Ovary (tissue), 10 donors: ENCODE measurements at places on chromosomes 13 and 19. TPM values are rescaled to one million over a fixed set of nuclear protein-coding genes. Genes with fewer than 3 reads are reported as not detected.

DNA sequence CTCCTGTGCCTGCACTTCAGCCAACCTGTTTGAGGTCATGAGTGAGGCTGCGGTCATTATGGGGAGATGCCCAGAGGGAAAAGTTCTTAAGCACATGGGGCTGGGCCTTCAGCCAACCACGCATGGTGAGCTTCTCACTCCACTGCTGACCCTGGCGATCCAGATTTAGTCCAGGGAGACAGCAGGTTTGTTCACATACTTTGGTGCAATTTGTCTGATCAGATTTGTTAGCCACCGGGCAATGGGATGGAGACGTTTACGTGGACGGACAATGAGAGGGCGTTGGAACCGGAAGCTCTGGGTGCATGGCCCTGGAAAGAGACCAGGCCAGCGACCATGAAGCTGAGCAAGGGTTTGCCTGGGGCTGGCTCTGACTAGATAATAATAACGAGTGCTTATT is 56.2 kb downstream of the RGCC start:
- no peak for DNase-seq

- DNase-seq: no peak
Observed at GRCh38 chr19:11050323-11051114, 38.7 kb upstream of the LDLR start.

DNA sequence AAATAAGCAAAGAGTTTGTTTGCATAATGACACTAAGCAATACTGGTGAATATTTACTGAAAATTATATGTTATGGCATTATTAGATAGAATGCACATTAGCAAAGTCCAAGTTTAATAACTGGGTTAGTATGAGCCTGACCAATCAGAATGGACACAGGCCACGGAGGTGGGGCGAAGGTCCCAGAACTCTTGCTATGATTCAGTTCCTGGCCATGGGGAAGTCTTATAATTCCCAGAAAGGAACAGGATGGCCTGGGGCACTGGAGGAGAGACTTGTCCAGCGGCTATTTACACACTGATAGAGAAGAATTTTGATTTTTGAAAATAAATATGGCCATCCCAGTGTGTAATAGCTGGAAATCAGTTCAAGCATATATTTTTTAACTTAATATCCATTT is 372.0 kb downstream of the EFNB2 start:
- no peak for DNase-seq

GRCh38 chr13:99886706-99887105 is 84.9 kb downstream of the ZIC5 start:
- DNase-seq: no peak

DNA sequence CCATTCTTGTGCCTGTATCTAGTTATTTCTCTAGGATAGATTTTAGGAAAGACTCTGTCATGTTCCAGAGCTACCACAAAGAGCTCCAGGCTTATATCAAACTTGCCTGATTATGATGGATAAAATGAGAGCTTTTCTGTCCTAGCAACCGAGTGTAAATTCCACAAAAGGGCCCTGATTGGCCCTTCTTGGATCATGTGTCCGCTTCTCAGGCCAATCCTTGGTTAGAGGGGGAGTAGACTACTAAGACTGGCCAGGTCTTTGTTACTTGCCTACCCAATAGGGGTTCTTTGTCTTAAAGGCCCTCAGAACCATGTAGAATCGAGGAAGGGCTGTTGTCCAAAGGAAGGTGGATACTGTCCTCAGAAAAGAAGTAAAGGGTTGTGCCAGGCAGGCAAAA is 2.4 kb downstream of the DHX34 start:
- DNase-seq: no peak

DNA sequence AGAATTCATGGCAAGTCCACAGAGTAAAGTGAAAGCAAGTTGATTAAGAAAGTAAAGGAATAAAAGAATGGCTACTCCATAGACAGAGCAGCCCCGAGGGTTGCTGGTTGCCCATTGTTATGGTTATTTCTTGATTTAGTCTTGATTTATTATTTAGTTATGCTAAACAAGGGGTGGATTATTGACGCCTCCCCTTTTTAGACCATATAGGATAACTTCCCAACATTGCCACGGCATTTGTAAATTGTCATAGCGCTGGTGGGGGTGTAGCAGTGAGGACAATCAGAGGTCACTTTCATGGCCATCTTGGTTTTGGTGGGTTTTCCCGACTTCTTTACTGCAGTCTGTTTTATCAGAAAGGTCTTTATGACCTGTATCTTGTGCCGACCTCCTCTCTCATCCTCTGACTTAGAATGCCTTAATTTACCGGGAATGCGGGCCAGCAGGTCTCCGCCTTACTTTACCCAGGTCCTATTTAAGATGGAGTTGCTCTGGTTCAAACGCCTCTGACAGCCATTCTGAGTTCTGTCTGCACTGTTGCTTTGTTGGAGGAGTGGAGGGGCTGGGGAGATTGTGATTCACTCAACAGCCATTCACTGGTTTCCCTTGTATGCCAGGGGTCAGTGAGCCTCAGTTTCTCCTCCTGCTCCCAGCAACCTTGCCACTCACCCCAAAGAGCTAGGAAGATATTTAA is 27.6 kb downstream of the HPN start:
- DNase-seq: no peak

GRCh38 chr13:110254751-110255553 is 52.0 kb downstream of the COL4A1 start:
- DNase-seq: no peak

DNA sequence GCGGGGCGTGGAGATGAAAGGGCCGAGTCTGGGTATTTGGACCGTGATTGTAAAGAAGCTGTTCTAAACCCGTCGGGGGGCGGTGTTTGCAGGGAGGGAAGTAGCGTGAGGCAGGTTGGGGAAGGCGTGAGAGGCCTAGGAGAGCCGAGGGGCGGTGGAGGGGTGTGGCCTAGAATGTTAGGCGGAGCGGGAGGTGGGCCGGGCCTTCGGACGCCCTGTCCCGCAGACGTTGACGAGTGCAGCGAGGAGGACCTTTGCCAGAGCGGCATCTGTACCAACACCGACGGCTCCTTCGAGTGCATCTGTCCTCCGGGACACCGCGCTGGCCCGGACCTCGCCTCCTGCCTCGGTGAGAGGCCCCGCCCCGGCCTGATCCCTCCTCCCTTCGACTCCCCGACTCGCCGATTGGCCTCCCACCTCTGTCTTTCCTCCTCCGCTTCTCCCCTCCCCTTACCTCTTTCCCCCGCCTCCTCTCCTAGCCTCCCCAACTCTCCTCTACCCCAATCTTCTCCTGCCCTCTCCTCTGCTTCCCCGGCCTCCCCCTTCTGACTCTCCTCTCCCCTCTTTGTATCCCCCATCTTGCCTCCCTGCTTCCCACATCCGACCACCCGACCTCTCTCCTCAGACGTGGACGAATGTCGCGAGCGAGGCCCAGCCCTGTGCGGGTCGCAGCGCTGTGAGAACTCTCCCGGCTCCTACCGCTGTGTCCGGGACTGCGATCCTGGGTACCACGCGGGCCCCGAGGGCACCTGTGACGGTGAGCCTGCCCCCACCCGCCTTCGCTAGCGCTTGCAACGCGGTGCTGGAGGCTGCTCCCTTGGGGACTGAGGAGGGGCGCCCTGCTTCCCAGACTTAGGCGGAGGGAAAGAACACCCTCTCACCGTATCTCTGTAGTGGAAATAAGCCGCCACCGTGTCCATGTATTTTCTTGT is 12.8 kb downstream of the LTBP4 start:
- peak; percentile 88 for DNase-seq

GRCh38 chr19:23810496-23810895 is 51.8 kb upstream of the ZNF681 start:
- DNase-seq: no peak

GRCh38 chr13:44555207-44555606 is 20.9 kb downstream of the TSC22D1 start:
- no peak for DNase-seq

- no peak for DNase-seq
Observed at GRCh38 chr13:51668580-51669195, 84.4 kb downstream of the WDFY2 start.

DNA sequence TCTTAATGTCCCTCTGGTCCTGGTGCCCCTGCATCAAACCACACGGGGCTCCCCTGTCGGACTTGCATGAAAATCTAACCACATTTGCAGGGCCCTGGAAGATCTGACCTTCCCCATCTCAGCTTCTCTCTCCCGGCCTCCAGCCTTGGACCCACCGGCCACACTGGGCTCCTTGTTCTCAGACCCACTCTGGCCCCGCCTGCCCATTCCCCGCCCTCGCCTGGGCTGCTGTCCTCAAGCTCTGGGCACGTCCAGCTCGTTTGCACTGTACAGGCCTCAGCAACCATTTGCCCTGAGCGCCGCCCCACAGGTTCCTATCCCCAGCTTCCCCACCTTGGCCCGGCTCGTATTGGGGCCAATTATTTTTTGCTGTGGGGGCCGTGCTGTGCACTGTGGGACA is 10.5 kb downstream of the MYO9B start:
- no peak for DNase-seq

GRCh38 chr19:47093841-47094240 is 19.7 kb downstream of the ZC3H4 start:
- DNase-seq: no peak

DNA sequence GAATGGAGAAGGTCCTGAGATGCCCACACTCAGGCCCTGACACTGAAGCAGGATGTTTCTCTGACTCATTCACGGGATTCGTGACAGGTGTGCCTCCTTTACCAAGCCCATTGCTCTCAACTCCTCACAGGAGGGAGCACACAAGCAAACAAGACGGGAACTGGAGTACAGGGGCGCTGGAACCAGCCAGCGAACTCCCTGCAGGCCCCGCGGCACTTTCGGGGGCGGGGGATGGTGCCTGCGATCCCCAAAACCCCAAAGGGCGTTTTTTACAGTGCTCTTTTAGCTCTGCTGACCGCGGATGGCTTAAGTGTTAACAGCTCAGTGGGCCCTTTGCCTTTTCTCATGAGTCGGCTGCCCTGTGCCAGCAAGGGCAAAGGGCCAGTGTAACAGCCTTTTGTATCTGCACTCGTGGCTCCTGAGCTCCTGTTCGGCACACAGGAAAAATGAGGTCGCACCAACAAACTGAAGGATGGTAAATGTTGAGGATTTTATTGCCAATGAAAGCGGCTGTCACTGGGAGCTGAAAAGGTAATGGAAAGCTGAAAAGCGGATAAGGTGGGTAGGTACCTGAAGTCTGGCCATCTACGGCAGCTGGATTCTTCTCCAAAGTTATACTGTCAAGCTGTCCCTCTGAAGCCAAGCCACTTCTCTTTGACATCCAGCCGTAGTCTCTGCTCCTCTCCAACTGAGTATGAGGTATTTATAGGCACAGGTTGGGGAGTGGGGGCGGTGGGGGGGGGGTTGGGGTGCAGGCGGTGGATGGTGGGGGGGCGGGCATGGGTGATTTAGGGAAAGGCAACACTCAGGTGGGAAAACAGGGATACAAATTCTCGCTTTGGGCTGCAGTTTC is 65.0 kb upstream of the TRPC4 start:
- DNase-seq: no peak

The IFI30 gene
- total RNA-seq: 23.4 TPM

The THSD8 gene
- 4.5 TPM for total RNA-seq

The ZNF419 gene
- 13.1 TPM for total RNA-seq

The TRPM4 gene
- total RNA-seq: 8.2 TPM

The CGB8 gene
- not detected for total RNA-seq

The NMRK2 gene
- 0.40 TPM for total RNA-seq

The SLC46A3 gene
- total RNA-seq: 3.9 TPM

The SPIB gene
- total RNA-seq: 0.26 TPM

The FAM216B gene
- not detected for total RNA-seq
